Stimulated activated naive CD8-positive, alpha-beta T cell treated with anti-CD3 and anti-CD28 coated beads, Interleukin-15, amount 100 ng/mL, for 72 hours (primary cell): ENCODE measurements at places on chromosomes 11 and 22.

- peak; percentile 40 for DNase-seq
These were observed 11.3 kb downstream of the OSBP2 start for GRCh38 chr22:30705710-30706651.

- DNase-seq: no peak
These were observed 41.1 kb downstream of the OSBPL5 start for GRCh38 chr11:3123761-3124733.

GRCh38 chr11:74462631-74463030 is 4.7 kb downstream of the KCNE3 start:
- no peak for DNase-seq

GRCh38 chr11:11016068-11016467 is 158.2 kb upstream of the ZBED5 start:
- DNase-seq: no peak

DNA sequence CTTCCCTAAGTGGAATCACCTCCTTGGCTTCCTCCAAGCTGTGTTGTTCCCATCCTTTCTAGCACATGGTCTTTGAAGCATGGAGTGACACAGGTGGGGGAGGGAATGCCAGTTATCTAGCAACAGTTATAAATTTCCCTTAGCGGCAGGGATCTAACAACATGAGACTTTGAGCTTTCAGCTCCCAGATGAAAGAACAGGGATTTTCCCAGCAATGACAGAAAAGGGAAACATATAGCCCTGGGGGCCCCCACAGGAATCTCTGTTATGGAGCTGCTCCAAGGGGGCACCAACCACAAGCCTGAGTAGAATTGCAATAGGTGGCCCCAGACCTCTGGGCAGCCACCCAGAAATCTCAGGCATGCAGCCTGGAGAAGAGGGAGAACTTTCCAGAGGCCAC is 163.0 kb downstream of the GRIK4 start:
- no peak for DNase-seq

- DNase-seq: no peak
These were observed 59.9 kb upstream of the GNAZ start for GRCh38 chr22:23010430-23010829.

GRCh38 chr11:64539711-64540427 is 51.2 kb upstream of the SLC22A12 start:
- DNase-seq: no peak

- DNase-seq: no peak
These were observed 11.8 kb upstream of the E2F8 start for GRCh38 chr11:19252394-19253152.

DNA sequence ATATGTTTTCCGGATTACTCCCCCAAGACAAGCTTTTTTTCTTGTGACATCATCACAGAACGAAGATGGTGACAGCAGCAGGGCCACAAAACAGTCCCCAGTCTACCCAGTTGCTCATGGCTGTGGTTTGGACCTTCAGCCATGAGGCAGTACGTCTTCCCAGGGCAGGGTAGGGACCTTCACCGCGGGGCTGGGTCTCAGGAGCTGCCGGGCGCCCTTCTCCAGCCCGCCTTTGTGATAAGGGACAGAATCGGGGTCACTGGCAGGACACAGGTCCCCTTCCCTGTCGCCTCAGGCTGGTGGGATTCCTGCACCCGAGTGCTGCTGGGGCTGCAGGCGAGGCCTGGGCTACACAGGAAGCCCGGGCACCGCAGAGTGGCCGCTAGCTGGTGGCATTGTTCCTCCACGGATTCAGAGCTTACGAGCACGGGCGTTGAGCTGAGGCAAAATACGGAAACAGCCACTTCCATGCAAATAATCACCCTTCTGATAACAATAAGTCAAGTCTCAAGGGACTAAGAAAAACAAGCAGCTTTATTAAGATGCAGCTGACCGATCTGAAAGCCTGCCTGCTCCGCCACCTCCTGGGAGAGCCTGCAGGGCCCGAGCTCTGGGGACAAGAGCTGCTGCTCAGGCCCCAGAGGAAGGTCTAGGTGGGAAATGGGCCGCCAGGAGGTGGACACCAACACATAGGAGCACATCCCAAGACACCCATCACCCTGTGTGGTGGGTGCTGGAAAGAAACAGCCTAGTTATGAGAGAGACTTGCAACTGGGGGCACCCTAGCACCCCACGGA is 12.3 kb downstream of the TBX1 start:
- DNase-seq: no peak

DNA sequence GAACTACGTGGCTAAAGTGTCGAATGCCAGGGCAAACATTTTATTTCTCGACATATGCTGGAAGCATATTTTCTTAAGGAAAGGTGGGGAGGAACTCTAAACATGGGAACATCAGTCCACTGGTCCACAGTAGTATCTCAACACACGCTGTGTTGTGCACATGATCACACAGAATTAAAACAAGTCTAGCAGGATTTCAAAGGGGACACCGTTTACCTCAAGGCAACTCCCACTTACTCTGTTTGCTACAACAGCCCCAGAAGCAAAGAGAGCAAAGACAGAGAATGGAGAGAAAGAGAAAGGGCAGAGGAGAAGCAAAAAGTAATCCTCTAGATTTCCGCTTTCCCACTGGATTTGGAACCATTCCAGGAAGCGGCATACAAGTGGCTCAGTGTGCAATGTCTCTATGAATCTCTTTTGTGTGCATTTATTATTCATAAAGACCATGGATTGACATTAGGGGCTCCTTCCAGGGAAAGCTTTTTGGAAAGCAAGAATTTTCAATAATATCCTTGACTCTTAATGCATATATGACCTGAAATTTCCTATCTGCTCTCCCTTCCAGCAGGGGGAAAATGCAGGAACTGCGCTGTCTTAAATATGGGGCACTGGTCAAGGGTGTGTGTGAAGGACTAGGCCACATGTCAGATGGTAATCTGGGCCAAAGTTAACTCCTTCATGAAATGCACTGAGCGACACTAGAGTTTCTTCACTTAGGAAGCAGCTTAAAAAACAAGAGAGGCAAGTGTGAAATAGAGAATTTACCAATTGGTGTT is 34.8 kb upstream of the CCDC34 start:
- no peak for DNase-seq

GRCh38 chr11:14703731-14704130 is 60.1 kb downstream of the PDE3B start:
- no peak for DNase-seq

- peak; percentile 51 for DNase-seq
These were observed 106.4 kb upstream of the SESN3 start for GRCh38 chr11:95337175-95337957.

DNA sequence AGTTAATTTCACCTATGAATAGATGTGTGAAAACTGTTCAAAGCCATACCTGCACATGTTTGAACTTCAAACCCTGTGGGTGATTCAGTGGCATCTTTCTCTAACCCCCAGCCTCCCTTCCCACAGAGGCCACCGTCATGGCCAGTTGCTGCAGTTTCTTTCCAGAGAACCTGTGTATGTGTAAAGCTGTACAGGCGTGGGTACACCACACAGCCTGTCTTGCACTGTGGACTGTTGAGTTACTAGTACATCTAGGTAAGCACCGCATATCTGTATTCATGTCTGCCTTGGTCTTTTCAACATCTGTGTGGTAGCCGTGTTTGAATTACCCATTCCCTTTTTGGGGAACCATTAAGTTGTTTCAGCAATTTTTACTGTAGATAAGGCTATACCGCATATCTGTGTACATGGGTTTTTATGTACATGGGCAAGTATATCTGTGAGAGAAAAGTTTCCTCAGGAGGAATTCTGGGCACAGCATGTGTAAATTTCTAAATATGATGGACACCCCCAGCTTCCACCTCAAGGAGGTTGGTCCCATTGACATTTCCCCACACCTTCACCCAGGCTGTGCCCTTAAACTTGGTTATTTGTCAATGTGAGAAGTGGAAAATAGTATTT is 13.9 kb downstream of the NEAT1 start:
- DNase-seq: no peak

GRCh38 chr11:65100674-65101350 is 4.8 kb downstream of the VPS51 start:
- no peak for DNase-seq

DNA sequence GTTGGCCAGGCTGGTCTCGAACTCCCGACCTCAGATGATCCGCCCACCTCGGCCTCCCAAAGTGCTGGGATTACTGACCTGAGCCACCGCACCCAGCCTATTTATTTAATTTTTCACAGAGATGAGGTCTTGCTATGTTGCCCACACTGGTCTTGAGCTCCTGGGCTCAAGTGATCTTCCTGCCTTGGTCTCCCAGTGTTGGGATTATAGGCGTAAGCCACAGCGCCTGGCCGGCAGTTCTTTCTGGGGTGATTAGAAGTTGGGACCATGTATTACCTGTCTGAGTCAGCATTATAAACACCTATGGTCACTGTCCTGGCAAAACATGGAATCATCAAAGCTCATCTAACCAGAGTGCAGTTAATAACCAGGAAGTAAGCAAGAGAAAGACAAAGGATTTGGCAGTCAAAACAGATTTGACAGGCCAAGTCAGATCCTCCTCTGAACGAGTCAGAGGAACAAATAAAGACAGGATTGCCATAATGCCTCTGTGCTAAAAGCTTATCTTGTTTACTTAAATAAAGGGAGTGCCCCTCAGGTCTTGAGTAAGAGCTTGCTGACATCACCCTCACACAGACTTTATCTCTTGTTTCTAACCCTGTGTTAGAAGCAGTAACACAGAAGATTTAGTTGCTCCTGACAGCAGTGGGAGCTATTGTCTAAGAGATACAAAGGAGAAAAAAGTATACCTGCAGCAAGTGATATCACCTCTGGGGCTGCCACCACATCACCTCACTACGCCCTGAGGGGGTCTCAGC is 3.7 kb downstream of the SERPIND1 start:
- DNase-seq: no peak

- no peak for DNase-seq
These were observed 399.1 kb downstream of the LARGE1 start for GRCh38 chr22:33520904-33521780.

DNA sequence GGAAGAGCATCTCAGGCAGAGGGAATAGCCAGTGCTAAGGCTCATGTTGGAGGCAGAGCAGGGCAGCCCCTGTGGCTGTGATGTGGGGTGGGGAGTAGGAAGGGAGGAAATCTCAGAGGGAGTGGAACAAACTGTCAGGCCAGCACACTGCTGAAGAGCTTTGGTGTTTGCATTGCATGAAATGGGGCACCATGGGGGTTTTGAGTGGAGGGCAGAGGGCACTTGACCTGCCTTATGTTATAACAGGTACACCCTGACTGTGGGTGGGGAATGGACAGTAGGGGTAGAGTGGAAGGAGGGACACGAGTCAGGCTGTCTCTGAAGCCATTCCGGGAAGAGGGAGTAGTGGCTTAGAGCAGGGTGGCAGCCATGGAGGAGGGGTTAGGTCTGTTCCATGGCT is 24.0 kb downstream of the PRDM11 start:
- DNase-seq: no peak

- DNase-seq: no peak
These were observed 69.7 kb downstream of the ELFN2 start for GRCh38 chr22:37357446-37358075.

- no peak for DNase-seq
These were observed at the start of gene MUC15 for GRCh38 chr11:26571861-26572654. Gene MUC15 (minus strand): TSS chr11:26572263. CDS start chr11:26567094, 5,169 bp downstream.

DNA sequence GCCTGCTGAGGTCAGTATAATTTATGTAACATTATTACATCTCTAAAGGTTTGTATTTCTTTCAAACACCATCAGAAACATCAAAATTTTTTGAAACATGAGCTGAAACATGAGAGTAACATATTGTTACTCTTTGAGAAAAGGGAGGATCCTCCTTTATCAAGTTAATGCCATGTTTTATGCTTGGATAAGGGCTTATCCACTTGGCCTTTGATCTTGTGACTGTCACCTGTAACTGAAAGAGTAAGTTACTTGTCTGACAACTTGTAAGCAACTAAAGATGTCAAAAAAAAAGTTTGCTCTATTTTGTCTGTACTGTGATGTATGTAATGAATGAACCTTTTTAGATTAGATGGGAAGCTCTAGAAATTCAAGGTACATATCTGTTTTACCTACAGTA is 59.6 kb downstream of the FAR1 start:
- no peak for DNase-seq

- no peak for DNase-seq
These were observed 108.3 kb downstream of the CHST1 start for GRCh38 chr11:45556851-45557707.

DNA sequence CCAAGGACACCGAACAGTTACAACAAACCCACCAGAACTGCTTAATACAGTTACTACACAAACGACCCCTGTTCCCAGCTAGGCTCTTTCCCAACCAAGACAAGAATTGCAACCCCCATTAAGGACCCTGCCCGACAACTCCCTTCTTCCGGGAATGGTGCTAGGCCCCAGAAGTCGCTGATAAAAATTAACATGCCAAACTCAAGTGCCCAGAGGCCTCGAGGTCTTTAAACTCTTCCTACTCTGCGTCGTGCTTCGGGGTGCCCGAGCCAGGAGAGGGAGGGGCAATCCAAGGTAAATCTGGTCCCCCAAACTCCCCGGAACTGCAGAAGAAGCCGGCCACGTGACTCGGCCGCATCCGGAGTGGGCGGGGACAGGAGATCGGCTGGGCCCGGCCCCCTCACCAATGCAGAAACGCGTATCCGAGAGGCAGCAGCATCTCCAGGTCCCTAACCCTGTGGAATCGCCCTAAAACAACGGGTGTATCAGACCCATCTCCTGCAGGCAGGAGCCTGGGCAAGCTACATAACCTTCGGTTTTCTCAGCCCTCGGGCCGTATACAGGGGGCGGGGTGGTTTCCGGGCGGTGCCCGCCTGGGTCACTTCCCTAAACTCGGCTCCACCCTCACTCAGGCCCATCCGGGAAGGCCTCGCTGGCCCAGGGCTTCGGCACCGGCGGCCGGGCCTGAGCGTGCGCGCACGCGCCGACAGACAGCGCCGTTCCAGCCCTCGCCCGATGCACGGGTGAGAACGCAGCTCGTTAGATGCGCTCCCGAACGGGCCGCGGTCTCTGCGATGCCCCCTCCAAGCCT is 1.1 kb downstream of the CFL1 start:
- peak; percentile 86 for DNase-seq

- DNase-seq: no peak
These were observed 90.9 kb downstream of the PDHX start for GRCh38 chr11:35007277-35007676.

DNA sequence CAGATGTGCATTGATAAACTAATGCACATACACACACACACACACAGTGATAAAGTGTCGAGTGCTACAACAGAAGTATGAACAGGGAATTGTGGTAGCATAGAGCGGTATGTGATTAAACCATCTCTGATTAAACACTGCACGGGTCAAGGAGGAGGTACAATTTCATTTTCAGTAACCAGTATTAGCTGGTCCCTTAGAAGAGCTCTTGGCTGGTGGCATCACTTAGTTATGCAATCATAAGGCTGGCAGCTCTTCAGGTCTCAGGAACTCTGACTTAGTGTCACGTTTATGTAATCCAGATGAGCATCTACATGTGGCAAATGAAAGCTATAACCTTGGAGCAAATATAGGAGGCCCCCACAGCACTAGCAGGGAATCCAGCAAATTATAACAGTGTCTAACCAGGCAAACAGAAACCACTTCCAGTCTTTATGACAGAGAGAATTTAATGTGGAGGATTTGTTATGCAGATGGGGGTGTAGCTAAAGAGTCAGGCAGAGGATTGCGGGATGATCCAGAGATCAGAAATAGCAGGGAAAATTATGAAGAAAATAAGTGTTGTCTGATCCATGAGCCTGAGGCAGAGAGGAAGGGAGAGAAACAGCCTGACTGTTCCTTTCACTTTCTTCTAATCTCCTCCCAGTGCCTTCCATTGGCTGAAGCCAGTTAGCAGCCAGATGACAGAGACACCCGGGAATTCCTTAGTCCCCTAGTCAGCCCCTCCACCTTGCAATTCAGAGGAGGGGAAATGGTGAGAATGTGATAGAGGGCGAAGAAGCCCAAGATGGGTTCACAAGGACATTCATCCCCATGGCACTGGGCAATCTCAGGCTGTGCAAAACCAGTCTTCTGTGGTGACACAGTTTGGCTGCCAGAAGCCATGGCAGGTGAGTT is 533.1 kb upstream of the TENM4 start:
- DNase-seq: no peak
